Activated naive CD4-positive, alpha-beta T cell treated with anti-CD3 and anti-CD28 coated beads, Interleukin-2, amount 50 U/mL, for 16 hours (primary cell): ENCODE measurements at places on chromosomes 6 and 20.

GRCh38 chr6:154683756-154684523, 49.3 kb upstream of the SCAF8 start:
- DNase-seq, result no peak

DNA sequence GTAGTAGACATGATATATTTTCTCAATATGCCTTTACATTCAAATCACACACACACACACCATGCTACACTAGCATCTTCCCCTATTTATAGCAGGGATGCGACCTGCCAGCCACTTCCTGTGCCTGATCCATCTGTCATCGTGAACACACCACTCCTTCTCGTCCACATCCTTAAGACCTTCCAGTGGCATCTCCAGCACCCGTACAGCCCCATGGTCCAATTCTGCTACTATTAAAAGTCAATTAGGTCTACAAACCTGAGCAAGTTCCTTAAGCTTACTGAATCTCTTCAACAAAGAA, 54.5 kb downstream of the KIF16B start:
- DNase-seq, result no peak

DNA sequence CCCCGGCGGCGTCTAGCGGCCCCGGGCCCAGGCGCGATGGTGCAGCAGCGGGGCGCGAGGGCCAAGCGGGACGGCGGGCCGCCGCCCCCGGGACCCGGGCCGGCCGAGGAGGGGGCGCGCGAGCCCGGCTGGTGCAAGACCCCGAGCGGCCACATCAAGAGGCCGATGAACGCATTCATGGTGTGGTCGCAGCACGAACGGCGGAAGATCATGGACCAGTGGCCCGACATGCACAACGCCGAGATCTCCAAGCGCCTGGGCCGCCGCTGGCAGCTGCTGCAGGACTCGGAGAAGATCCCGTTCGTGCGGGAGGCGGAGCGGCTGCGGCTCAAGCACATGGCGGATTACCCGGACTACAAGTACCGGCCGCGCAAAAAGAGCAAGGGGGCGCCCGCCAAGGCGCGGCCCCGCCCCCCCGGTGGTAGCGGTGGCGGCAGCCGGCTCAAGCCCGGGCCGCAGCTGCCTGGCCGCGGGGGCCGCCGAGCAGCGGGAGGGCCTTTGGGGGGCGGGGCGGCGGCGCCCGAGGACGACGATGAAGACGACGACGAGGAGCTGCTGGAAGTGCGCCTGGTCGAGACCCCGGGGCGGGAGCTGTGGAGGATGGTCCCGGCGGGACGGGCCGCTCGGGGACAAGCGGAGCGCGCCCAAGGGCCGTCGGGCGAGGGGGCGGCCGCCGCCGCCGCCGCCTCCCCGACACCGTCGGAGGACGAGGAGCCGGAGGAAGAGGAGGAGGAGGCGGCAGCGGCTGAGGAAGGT, 715 bp downstream of the SOX12 start:
- peak; percentile 56 for DNase-seq

- DNase-seq, result no peak
These were observed 6.0 kb upstream of the MRAP2 start for GRCh38 chr6:84027340-84028181.

GRCh38 chr6:39849764-39850163, 57.6 kb downstream of the DAAM2 start:
- no peak for DNase-seq

DNA sequence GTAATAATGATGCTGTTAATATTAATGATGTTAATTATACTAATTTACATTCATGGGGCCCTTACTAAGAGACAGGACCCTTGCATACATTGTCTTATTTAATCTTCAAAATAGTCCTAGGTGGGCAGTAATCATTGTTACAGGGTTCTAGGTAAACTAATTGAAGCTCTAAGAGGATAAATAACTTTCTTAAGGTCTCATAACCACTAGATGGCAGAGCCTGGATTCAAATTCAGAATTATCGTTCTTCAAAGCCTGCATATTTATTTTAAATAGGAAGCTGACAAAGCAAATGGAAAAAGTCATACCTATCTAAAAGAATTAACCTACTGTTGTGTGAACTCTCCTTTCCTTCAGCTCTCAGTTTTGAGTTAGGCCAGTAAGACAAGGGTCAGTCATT, 23.5 kb downstream of the PTCHD4 start:
- no peak for DNase-seq

- no peak for DNase-seq
These were observed 80.8 kb downstream of the SLC22A3 start for GRCh38 chr6:160428818-160429619.

- no peak for DNase-seq
These were observed 245.3 kb upstream of the FOXQ1 start for GRCh38 chr6:1066449-1067090.

DNA sequence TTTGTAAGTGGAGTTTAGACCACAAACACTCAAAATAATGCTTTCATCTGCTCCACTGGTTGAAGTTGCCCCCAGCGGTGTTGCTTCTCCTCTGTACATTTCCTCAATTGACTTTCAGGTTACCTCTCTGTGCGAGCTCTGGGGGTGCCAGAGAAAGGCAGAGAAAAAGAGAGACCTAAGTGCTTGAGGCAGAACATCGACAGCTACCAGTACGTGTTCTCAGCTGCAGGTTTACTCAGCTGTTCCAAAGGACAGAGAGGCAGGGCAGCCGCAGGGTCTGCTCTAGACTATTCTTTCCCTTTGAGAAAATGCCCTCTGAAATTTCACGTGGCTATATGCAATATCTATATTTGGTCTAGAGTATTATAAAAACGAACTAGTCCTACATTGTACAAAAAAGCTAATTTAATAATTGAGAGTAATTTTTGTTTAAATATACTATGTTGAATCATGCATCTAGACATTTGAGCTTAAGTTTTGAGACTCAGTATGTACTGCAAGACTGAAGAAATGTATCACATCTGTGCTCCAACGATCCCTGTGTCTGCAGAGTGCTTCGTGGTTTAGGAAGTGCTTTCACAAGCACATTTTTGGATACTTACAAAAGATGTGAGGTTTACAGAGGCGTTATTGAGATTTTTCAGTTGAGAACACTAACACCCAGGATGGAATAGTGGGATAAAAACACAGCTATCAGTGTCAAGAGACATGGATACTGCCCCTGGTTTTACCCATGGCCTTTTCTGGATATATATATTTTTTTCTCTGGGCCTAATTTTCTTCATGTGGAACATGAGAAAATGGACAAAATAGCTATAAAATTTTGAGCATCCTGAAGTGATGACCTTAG, 453.6 kb upstream of the FLRT3 start:
- DNase-seq, result no peak

DNA sequence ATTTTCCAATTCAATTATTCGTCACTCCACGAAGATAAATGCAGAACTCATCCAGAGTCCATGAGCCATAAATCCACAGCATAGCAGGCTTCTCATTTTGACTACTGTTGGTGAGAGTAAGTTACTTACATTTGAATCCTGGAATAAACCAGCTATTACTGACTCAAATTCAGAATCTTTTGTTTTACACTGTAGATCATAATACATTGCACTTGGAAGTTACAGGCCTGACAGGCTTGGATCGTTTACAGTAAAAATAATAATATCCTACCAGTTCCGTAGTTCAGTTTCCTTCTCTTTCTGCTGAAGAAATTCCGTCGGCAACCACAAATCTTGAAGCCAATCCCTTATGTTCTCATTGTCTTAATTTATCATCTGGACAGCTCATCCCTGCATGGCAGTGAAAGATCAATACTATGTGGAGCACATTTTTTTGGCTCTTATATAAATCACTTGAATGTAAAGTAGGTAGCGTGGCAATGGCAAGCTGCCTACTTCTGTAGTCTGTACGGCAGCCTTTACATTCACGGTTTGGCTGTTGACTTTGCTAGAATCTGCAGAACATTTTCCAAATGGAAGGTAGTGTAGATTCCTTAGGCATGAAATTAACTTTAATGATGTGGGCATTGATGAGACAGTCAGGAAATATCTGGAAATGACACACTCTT, 142.9 kb downstream of the WDR27 start:
- no peak for DNase-seq

- DNase-seq, result no peak
These were observed 234.2 kb downstream of the HACE1 start for GRCh38 chr6:104625536-104625935.

GRCh38 chr6:167100241-167100674, 22.6 kb upstream of the CCR6 start:
- DNase-seq, result no peak

DNA sequence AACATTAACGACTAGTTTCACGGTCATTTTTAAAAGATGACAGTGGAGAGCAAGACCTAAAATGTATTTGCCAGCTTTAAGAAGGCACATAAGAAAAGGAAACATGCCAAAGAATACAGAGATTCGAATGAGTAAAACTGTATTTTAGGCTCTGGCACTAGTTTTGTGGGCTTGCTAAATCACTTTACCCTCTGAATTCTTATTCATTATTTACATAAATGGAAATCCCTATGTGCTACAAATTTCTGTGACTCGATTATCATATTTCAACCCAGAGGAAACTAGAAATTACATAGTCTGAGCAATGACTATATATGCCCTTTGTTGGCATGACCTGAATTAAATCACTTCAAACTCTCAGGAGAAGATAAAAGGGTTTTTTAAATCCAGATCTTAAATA, 441.7 kb upstream of the RNF217 start:
- no peak for DNase-seq

GRCh38 chr20:15317546-15318232, 980.3 kb upstream of the FLRT3 start:
- no peak for DNase-seq

- no peak for DNase-seq
These were observed 737.7 kb downstream of the FRK start for GRCh38 chr6:115323001-115323400.

DNA sequence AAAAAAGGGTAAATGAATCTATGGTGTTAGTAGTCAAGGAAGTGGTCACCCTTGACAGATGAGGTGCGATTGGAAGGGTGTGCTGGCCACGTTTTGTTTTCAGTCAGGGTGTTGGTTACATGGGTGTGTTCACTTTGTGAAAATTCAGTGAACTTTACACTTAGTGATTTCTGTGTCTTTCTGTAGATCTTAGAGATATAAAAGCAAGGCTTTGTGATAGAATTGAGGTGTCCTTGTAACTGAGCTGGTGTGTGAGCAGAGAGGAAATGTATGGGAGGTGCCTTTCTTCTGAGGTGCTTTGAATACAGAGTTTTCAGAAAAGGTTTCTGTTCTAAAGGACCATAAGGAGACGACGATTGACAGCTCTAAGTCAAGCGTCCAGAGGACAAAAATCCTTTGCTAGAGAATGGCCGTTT, 90.5 kb downstream of the SAMD3 start:
- DNase-seq, result no peak

DNA sequence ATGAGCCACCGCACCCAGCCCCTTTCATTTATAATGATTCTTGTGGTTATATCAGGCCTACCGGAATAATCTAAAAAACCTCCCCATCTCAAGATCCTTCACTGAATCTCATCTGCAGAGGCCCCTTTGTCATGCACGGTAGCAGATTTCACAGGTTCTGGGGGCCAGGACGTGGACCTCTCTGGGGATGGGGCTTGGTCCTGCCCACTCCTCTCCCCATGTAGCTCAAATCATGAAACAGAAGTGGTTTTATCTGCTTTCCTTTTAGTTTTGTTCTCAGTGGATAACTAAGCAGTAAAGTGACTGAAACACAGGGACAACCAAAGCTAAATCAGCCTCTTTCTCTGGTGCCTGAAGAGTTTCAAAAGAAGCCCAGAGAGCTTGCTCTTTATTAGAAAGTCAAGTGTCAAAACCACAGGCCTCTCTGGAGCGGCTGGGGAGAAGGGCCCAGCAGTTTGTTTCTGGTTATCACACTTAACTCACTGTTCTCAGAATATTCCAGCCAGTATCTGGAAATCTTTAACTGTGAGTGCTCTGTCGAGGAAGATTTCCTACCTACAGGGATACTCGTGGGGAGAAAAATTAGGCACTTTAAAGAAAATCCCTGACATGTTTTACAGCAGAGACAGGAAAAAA, 60.6 kb upstream of the FAM184A start:
- no peak for DNase-seq

- no peak for DNase-seq
These were observed 59.2 kb upstream of the ADGRB3 start for GRCh38 chr6:68575765-68576439.

DNA sequence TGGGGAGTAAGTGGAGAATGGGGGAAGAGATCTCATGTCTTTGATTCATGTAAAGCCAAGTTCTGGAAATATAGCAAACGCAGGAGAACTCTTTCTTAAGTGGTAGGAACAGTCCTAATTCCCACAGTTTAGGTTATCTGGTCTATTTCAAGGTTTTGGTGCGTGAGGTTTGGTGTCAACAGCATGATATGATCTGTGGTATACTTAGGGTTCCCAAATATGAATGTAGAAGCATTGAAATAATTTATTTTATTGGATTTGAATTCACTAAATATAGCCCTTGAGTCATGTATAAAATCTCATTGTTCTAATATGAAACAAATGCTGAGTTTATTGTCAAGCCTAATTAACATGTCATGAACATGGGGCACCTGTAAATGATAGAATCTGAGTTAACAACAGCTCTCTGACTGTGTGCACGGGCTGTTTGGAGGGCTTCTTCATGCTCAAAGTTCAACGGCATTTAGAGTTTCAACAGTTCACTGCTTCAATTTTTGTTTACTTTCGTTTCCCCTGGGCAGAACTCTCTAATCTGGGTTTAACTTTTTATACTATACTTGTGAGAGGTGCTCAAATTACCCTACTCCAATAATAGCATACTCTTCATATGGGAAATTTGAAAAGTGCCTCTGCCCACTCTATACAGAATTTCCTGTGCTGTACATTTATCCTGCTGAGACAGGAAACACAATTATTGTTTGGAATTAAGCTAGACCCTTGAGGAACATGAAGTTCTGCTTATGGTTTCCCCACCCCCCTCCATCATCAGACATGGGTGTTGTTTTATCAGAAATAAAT, 236.3 kb upstream of the ZNF217 start:
- no peak for DNase-seq

GRCh38 chr6:28517964-28518363, 2.4 kb upstream of the GPX6 start:
- no peak for DNase-seq

DNA sequence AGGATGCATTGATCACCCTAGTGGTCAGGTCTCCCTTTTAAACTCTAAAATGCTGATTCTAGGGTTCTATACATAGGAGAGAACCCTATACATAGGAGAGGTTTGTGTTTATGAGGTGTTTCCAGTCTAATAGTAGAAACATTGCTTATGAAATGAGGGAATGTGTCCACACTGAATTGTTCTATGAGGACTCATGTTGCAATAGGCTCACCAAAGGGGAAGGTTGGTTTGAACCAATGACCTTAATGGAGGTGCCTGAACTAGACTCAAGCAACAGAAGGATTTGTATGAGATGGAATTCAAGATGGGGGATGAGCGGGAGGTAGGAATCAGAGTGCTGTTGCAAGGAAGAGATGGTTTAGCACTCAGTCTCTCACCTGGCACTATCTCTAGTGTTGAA, 33.5 kb upstream of the UBR2 start:
- no peak for DNase-seq

- no peak for DNase-seq
These were observed 18.5 kb upstream of the FAM184A start for GRCh38 chr6:119096721-119097565.
